ENCODE measurements at places on chromosomes 6 and 20. TPM values are rescaled to one million over a fixed set of nuclear protein-coding genes. Genes with fewer than 3 reads are reported as not detected.

OR12D2 gene
- not detected for total RNA-seq

PAK5 gene
- total RNA-seq = 0.12 TPM

GPANK1 gene
- total RNA-seq = 20.0 TPM

LZTS3 gene
- 18.9 TPM for total RNA-seq

MLN gene
- not detected for total RNA-seq

RIMS4 gene
- 0.47 TPM for total RNA-seq

SUPT3H gene
- total RNA-seq = 4.5 TPM

PEX7 gene
- total RNA-seq = 14.5 TPM

RSPO4 gene
- total RNA-seq = 0.15 TPM

ZBTB9 gene
- total RNA-seq = 1.3 TPM

CLPSL1 gene
- total RNA-seq = not detected

RSPO3 gene
- total RNA-seq = 0.75 TPM

RAET1L gene
- total RNA-seq = not detected

ENPP5 gene
- 17.7 TPM for total RNA-seq

GTSF1L gene
- total RNA-seq = not detected

SLC17A9 gene
- total RNA-seq = 1.3 TPM

DNMT3B gene
- total RNA-seq = 0.24 TPM

GSTA1 gene
- total RNA-seq = not detected

ENPP1 gene
- 5.5 TPM for total RNA-seq

PROCR gene
- total RNA-seq = 51.0 TPM

DDR1 gene
- 61.7 TPM for total RNA-seq

CCN5 gene
- total RNA-seq = 118 TPM

LST1 gene
- total RNA-seq = 2.8 TPM

MOXD1 gene
- total RNA-seq = 9.3 TPM

SOX12 gene
- total RNA-seq = 5.3 TPM

KCNK17 gene
- 1.3 TPM for total RNA-seq

SLC17A2 gene
- total RNA-seq = not detected

NR2E1 gene
- total RNA-seq = not detected

EFCAB8 gene
- total RNA-seq = not detected
